ENCODE measurements at places on chromosomes 7 and 10.

GRCh38 chr7:150986556-150986955, 4.3 kb upstream of the NOS3 start:
- DNase-seq = no peak

DNA sequence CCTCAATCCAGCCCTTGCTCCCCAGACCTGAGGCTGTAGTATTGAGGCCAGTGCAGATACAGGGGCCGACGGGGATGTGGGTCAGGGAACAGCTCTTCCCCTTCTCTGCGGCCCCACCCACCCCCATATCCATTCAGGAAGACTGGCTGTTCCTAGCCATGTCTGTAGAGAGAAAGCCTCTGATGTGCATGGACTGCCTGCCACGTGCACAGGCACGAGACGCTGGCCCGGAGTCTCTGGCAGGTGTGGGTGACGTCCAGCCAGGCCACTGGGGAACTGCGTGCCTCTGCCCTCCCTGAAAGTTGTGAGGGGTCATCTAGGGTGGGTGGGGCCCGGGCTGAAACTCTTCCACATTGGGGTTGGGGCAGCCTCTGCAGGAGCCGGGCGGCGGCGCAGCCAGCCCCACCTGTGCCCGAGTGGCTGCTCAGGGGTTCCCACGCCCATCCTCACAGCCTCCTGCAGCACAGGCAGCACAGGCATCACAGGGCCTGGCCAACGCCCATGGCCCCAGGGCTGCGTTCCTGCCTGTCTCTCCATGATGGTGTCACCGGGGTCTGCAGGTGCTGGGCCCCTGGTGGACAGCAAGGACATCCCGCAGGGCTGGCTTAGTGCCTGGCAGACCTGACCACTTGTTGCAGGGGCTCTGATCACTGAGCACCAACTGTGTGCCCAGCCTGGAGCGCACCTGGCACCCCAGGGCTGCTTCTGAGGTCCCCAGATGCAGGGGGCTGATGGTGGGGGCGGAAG, 27.5 kb downstream of the MICALL2 start:
- DNase-seq = no peak

- no peak for DNase-seq
Measured at GRCh38 chr7:27140126-27140857, 3.2 kb downstream of the HOXA5 start.

GRCh38 chr10:75234683-75235374, 928 bp downstream of the COMTD1 start:
- DNase-seq = peak; percentile 13

DNA sequence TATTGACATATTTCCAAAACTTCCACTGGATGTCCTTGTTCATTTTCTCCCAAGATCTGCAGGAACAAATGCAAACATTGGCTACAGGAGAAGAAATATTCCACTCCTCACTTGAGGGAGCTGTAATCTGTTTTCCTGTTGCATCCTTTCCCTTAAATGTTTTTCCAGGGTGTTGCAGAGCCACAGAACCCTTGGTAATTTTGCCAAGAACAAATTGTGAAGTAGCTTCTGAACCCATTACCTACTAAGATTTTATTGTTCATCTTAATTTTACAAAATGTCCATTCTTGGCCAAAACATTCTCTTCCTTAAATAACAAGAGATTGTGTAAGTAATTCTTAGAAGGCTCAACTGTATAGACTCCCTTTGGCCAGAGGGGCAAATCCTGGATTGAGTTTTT, 177.0 kb downstream of the GNAT3 start:
- DNase-seq = no peak

GRCh38 chr10:71253981-71254818, 41.8 kb downstream of the UNC5B start:
- DNase-seq = no peak

DNA sequence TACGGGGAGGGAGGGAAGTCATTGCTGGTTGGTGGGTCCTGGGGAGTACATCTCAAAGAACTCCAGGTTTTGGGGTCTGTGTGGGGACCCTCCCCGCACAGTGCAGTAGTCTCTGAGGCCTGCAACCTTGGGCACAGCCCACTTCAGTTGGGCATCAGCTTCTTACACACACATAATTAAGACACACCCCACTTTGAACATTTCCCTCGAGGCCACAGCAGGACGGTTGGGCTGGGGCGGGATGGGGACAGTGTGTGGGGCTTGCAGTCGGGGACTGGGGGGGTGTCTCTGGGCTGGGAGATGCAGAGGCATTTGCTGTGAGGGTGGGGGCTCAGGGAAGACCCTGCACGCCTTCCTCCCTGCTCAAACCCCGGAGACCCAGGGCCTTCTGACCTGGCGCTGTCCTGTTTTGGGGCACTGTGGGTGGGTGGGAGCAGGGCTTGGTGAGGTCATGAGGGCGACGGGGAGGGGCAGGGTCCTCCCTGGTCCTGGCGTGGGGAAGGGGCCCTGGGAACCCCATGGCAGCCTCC, 1.3 kb downstream of the LFNG start:
- DNase-seq = no peak

DNA sequence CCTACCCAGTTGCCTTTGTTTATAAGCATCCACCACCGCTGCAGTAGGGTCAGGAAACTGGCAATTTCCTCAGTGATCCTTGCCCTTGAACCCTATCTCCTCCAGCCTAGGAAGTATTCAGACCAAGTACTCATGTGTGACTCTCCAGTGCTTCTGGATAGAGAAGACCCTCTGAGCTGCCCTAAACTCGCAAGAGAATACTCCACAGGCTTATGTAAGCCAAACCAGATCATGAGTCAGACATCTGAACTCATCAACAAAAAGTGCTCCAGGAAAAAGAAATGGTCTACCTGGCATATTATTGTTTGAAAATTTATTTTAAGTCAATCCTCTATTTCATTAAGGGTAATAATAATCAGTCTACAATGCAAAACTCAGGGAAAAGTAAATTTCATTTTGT, 101.3 kb downstream of the KAT6B start:
- DNase-seq = no peak

GRCh38 chr7:133940368-133940767, 186.8 kb upstream of the LRGUK start:
- DNase-seq = no peak

GRCh38 chr7:48090095-48090805, 1.2 kb downstream of the UPP1 start:
- no peak for DNase-seq

- DNase-seq = no peak
Measured at GRCh38 chr10:118373786-118374185, 31.7 kb upstream of the FAM204A start.

DNA sequence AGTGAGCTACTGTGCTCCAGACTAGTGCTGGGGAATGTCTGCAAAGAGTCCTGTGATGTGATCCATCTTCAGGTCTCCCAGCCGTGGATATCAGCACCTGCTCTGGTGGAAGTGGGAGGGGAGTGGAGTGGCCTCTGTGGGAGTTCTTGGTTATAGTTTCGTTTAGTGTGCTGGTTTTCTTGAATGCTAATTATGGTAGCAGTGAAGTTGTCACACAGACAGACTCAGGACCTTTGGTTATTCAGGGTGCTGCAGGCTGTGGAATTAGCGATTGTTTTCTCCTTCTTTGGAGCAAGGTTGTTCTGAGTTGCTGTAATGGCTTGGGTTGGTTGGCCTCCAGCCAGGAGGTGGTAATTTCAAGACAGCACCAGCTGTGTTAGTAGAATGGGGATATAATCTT, 132.7 kb upstream of the HGF start:
- DNase-seq = no peak

GRCh38 chr10:12969951-12970350, 31.6 kb downstream of the CCDC3 start:
- no peak for DNase-seq

DNA sequence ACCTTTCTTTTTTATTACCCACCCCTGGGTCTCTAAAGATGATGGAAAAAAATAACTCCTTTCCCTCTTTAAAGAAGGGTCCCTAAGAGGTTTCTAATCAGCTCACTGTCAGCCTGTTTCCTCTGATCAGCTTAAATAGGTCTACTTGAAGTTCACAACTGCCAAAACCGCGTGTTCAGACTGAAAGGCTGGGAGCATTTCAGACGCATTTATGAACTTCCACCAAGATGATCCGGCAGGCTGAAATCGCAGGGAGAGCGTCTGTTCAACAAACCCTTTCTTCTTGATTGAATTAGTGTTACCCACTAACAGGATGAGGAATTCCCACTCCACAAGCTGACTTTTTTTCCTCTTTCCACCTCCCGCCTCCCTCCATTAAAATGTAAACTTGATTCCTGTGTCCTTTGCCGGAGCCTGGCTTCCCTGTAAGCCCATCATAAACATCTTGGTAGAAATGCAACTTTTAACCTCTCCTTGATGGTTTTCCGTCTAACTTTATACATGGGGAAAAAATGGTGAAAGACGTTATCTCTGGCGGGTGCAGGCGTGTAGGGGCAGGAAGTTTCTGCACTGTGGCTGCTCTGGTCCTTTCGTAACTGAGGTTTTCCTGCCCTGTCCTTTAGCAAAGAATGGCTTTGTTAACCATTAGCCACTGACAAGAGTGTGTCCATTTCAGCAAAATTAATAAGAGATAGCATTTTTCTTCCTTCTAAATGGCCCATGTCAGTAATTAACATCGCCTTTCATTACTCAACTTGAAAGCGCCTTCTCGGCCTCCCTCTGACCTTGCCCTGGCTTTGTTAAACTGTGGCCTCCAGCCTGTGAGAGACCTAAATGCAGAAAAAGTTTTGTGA, 130.7 kb downstream of the BAMBI start:
- DNase-seq = no peak

DNA sequence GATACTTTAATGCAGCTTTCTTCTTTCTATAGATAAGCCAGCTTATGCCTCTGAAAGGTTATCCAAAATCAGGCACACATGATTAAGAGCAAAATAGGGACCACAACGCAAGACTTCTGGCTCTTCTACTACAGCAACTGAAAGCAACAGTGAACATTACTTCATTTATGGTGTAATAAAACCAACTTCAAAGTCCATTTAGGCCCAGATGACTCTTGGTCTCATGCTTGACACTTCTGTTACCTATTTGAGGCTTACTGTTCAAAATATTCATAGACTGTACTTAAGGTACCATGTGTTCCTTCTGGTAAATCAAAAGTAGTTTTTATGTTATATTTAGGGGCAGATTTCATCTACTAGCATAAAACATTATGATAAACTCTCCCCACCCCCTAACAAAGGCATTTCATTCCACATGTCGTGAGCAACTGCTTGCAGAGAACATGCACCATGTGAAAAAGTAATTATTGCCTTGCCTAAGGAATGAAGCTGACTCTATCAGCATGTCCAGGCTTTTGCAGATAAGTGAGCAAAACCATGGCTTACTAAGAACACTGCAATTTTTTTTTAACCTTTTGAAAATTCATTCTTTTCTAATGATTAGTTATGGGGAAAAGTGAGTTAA, 154.9 kb upstream of the ITGB1 start:
- DNase-seq = no peak

DNA sequence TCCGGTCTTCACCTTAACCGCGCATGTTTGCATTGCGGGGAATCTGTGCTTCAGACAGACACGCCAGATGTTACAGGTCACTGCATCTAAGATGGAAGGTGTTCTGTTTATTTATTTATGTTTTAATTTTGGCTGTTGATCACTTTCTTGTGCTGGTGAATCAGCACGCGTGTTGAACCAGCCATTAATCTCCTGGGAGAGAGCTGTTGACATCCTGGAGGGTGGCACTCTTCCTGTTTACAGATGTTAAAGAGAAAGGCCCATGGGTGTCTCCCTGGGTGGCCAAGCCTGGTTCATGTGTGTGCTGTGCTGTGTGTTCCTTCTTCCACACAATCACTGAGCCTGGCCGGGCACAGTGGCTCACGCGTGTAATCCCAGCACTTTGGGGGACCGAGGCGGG, 355.3 kb downstream of the PAXIP1 start:
- no peak for DNase-seq

DNA sequence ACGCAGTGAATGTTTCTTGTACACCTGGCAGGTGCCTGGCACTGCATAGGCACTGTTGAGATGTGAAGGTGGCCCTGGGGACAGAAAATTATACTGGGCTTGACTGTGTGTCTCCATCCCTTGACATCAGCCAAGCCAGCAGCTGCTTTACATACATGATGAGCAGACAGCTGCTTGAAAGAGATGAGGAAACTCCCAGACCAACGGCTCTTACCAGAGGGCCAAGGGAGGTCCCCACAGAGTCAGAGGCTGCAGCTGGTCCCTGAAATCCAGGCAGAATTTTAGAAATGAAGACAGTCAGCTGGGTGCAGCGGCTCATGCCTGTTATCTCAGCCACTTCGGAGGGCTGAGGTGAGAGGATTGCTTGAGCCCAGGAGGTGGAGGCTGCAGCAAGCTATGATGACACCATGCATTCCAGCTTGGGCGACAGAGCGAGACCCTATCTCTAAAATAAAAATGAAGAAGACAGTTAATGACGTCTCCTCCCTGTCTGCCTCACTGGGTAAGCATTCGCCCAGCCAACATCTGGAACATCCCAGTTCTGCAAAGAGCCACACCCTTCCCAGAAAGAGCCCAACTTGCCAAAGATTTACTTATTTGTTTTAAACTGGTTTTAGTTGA, 17.6 kb downstream of the LIMK1 start:
- DNase-seq = no peak

GRCh38 chr10:124271676-124272075, 147.0 kb downstream of the OAT start:
- DNase-seq = no peak

DNA sequence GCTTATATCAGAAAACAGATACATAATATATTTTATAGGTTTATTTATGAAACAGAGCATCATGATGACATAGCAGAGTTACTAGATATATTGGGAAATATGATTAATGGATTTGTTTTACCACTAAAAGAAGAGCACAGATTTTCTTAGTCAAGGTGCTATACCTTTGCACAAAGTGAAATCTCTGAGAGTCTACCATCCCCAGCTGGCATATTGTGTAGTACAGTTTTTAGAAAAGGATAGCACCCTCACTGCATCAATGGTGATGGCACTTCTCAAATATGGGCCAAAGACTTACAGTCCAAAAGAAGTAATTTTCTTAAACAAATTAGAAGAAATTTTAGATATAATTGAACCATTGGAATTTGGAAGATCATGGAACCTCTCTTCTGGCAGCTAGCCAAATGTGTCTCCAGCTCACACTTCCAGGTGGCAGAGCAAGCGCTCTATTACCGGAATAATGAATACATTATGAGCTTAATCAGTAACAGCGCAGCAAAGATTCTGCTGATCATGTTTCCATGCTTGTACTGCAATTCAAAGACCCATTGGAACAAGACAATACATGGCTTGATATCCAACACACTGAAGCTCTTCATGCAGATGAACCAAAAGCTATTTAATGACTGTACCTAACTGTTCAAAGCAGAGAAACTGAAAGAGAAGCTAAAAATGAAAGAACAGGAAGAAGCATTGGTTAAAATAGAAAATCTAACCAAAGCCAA, 21.9 kb upstream of the CREB3L2 start:
- DNase-seq = no peak

GRCh38 chr10:128003521-128003920, 96.6 kb downstream of the PTPRE start:
- no peak for DNase-seq

- DNase-seq = no peak
Measured at GRCh38 chr10:11378835-11379234, 232.6 kb downstream of the USP6NL start.

DNA sequence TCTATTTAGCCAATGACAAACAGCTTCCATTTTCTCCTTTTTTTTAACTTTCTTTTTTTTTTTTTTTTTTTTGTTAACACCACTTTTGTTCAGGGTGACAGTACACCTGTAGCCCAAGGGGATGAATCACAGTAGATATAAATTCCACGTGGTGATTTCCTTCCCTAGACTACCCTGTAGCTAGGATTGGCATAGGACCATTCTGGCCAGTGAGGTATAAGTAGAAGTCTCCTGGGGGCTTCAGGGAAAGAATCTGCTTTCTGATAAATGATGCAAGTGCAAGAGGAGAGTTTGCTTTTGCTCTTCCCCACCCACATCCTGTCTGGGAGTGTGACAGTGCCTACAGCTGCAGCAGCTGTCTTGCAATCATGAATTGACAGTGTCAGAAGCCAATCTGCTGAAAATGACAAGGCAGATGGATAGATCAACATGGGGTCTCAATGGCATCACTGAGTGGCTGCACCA, 63.2 kb upstream of the TOMM7 start:
- peak; percentile 4 for DNase-seq
